ENCODE measurements at places on chromosomes 1 and 21.

GRCh38 chr1:16019644-16020277 lies 1.9 kb upstream of the HSPB7 start:
- DNase-seq, result no peak

DNA sequence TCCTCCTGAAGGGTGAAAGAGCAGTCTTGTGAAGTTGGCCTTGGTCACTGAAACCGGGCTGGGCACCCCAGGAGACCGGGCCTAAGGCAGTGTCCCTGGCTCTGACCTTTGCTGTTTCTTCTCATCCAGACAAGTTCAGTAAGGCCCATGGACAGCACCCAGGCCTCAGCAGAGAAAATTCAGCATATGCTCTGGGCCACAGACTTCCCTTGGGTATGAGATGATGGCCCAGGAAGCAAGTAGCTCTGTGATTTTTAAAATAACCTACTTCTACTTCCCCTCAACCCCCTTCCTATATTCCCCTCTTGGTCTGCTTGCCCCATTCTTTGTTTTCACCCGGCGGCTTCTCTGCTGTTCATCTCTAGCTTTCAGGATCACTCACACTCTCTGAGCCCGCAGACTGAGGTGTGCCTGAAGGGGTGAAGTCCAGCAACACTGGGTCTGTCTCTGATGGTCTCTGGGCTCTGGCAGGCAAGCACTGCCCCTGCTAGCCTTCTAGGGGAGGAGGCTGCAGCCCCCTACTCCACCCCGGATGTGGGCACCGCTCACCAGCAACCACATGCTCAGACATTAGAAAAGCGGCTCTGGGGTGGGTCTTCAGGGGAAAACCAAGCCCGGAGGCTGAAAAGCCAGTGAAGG lies 2.9 kb upstream of the GPR25 start:
- no peak for DNase-seq

GRCh38 chr1:53678938-53679825 lies 59.8 kb downstream of the GLIS1 start:
- DNase-seq, result no peak

DNA sequence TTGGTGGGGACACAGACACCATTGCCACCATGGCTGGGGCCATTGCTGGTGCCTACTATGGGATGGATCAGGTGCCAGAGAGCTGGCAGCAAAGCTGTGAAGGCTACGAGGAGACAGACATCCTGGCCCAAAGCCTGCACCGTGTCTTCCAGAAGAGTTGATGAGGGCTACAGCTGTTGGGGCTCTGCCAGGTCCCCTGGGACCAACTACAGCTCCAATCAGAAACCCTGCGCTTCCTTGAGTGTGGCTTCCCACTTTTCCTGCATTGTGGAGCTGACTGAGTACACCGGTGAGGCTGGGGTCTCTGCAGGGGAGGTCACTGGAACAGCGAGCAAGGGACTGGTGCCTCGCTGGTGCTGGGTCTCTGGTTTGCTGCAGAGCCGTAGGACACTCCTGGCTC lies 4.5 kb downstream of the ADPRS start:
- DNase-seq, result no peak

DNA sequence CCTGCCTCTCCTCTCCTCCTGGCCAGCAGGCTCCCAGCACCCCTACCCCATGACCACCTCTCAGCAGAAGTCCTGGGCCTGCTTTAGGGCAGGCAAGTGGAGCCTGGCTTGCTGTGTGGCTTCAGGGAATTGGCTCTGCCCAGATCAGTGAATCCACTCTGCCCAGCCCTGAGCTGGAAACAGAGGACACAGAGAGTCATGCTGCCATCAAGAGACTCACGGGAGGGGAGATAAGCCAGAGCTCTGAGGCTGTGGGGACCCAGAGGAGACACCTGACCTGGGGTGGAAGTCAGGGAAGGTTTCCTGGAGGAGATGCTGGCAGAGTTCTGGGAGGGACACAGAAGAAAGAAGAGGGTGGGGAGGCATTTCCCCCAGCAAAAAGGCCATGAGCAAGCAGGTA lies 54.2 kb downstream of the GLIS1 start:
- no peak for DNase-seq

DNA sequence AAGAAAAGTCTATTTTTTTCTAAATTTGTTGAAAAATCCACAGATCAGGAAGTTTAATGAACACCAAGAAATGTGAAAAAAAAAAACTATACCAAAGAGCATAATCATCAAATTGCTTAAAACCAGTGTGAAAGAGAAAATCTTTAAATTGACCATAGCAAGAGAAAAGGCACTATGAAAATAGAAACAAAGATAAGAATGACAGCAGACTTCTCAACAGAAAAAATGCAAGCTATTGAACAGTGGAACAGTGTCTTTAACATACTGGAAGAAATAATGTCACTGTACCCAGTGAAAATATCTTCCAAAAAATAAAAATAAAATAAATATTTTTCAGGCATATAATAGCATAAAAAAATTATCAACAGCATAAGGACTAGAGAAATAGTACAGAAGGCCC lies 243.0 kb upstream of the GJB5 start:
- DNase-seq, result no peak

GRCh38 chr1:121586369-121587229 lies 401.8 kb downstream of the SRGAP2C start:
- no peak for DNase-seq

Measured in activated T-helper 1 cell treated with Interleukin-2 at 50 U/mL for 16 hours (primary cell).